Cortex of kidney (tissue), 1 donor: ENCODE measurements at places on chromosomes 5 and 9.

- no peak for DNase-seq
These were observed 607 bp downstream of the UQCRQ start for GRCh38 chr5:132867046-132867451.

DNA sequence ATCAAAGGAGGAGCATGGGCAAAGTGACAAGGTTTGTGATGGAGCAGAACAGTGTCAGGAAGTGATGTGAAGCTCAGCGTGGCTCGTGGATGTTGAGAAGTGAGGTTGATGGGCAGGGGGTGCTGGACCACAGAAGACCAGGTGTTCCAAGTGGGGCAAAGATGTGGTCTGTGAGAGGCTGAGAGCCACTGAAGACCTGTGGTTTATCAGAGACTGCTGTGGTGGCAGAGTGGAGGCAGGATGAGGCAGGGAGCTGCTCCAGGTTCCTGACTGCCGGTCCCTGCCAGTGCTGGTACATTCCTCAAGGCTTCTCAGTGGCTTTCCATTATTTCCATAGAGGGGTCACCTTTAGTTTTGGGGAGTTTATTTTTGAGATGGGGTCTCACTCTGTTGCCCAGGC lies 19.1 kb downstream of the PALM2AKAP2 start:
- DNase-seq, result no peak

DNA sequence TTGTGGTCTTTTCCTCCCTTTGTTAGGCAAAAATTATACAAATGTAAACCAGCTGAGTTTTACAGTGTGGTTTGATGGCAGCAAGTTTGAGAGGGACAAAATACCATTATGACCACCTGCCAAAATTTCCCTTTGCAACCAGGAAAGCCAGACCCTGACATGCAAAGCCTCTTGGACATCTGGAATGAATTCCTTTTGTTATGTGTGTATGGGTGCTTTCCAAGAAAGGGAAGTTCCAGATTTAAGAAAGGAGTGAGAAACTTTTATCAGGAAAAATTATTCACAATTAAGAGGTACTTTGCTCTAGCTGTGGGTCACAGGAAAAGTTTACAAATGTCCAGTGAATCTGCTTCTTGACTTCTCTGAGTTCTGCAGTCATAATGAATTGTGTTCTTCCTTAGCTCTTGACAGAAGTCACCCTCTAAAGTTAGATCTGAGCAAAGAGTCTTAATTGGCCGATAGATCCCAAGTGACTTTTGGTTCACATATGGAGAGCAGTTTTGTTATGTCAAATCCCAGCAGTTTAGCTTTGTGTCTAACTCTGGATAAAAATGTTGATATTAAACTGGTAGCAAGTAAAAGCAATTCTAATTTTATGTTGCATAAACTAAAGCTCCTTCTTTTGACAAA lies 295.9 kb upstream of the ZNF608 start:
- DNase-seq, result no peak

DNA sequence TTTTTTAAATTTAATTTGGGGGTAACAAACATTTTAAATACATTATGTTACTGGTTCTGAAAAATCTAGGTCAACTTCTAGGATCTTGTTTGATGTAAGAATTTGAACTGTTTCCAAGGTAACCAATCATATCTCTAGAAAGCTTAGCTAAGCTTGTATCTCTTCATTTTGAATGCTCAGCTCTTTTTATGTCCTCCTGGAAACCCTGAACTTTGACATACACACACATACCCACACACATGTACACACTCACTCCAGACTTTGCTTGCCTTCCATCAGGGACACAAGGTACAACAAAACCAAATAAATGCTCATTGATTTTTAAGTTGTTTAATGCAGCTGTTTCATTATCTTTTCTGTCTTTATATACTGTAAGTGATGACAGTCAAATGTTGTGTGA lies 178.5 kb downstream of the RAB3C start:
- DNase-seq, result no peak

GRCh38 chr5:96614110-96614691 lies 48.0 kb upstream of the CAST start:
- no peak for DNase-seq

- no peak for DNase-seq
These were observed 75.4 kb upstream of the CPLX2 start for GRCh38 chr5:175795959-175796358.

- no peak for DNase-seq
These were observed 99.2 kb upstream of the BOD1 start for GRCh38 chr5:173715607-173716006.

- no peak for DNase-seq
These were observed 660 bp downstream of the SPAAR start for GRCh38 chr9:35909687-35910612.

GRCh38 chr5:89187883-89188465 lies 305.0 kb upstream of the MEF2C start:
- DNase-seq, result no peak

DNA sequence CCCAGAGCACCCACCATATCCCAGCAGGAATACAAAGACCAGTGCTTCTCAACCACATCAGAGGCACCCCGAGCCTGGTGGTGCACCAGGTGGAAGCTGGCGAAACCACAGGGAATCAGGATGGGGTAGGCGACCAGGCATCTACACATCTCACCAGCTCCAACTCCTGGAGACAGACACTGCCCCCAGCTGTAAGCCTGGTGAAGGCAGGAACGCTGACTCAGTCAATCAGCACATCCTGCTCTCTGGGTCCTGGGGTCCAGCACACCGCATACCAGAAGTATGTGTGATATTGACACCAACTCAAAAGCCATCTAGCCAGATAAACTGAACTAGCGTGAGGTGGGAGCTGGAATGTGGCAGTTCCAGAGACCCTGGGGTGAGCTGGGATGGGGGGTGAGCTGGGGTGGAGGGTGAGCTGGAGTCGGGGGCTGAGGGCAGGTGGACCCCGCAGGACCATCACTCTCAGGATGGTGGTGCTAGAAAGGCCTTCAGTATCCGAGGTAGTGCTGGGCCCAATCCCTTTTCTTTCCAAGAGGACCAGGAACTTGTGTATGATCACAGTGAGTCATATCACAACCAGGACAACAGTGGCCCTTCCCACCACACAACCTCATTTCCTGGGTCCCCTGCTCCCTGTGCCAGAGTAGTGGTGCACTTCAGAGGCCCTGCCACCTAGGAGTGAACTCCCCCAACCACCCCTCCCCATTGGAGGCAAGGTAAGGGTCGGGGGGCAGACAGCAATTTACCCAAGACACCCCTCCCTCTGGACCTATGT lies 2.5 kb downstream of the DBN1 start:
- no peak for DNase-seq

GRCh38 chr5:98774192-98775033 lies 950 bp downstream of the RGMB start:
- no peak for DNase-seq

DNA sequence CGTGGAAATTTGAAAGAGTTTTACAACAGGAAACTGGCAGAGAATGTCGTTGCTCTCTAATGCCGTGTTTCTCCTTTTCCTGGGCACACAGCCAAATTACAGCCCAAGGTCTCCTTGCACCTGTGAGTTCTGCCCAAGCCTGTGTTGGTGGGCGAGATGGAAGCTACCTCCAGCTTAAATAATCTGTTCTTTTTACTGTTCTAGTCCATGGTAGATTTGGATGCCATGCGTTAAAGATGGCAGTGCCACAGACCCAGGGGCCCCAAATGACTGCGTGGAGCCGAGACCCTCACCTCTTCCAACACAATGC lies 92.6 kb upstream of the IRX4 start:
- DNase-seq, result no peak

DNA sequence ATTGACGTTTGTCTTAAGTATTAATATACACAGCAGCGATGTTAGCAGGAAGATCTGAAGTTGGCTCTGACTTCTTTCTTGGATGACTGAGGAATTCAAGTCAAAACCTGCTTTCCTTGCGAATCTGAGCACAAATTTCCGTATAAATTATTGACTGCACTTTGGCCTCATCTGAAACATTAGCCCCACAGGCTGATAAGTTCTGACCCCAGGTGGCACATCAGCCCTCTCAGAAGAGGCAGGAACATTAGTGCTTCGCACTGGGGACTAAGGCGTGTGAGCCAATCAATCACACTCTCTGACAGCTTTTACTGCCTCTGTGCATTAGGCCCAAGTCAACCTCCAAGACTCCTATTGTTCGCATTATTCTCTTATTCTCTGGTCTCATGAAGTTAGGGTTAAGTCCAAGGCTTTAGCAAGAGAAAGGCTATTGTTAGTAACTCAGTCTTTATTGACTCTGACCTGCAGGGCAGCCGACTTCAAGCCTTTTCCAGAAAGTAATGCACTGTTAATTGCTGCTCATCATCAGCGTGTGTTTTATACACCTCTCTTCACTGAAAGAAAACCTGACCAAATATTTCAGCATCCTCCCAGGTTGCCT lies 84.2 kb downstream of the ZNF608 start:
- no peak for DNase-seq

DNA sequence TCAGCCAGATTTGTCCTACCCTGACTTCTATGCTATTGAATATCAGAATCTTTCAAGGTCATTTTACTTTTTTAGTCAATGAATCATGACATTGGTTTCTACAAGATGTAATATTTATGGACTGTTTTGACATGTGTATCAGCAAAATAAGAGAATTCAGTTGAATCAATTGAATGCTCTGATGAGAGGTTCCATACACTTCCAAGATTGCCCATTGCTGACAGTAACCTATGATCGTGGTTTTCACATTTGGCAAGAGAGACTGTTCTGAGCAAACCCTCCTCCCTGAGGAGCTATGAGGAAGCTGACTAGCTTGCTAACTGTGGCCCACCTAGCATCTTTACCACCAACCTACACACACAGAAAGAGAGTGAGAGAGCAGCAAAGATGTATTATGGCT lies 56.7 kb upstream of the FST start:
- no peak for DNase-seq

DNA sequence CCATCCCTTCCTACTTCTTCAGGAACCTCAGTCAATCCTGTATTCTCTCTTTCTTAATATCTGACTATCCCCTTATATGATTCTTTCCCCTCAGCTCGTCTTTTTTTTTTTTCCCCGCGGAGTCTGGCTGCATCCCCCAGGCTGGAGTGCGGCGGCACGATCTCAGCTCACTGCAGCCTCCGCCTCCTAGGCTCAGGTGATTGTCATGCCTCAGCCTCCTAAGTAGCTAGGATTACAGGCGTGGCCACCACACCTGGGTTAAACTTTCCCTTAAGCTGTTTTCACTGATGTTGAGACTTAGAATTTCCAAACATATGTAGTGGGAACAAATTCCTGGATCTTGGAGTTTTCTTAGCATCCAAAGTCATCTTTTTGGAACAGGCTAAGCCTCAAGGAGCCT lies 13.3 kb upstream of the RUSC2 start:
- DNase-seq, result no peak

DNA sequence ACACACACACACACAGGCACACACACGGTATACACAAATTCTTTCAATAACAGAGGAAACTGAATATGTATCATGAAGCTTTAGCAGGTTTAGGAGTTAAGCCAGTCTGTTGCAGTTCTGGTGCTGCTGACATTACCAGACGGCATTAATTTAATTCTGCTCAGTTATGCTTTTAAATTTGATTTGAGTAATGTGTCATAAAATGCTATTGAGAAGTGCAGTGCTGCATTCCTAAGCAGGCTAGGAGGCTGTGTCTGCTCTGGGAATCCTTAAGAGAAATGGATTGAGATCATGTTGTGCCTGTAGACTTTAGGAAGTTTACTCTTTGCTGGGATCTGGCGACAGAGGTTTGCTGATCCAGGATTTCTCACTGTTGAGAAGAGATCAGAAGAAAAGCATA lies 733.8 kb downstream of the BRINP1 start:
- DNase-seq, result no peak

- no peak for DNase-seq
These were observed 53.4 kb upstream of the SUB1 start for GRCh38 chr5:32531885-32532520.

- no peak for DNase-seq
These were observed 256.2 kb downstream of the FER start for GRCh38 chr5:109003928-109004327.

DNA sequence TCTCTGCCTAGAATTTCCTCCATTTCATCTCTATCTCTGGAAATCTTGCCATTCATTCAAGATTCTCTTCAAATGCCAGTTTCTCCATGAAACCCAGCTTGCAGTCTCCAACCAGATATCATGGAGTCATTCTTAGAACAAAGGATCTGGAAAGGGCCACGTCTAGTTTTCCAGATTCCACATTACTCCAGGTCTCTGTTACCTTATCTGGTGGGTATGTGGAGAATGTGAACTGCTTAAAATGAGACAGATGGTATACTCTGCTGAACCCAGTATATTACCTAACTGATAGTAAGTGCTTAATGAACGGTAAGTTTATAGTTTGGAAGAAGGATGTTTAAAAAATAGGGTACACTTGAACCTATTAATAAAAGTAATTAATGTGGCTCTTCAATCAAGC lies 52.3 kb upstream of the ZSWIM6 start:
- DNase-seq, result no peak

DNA sequence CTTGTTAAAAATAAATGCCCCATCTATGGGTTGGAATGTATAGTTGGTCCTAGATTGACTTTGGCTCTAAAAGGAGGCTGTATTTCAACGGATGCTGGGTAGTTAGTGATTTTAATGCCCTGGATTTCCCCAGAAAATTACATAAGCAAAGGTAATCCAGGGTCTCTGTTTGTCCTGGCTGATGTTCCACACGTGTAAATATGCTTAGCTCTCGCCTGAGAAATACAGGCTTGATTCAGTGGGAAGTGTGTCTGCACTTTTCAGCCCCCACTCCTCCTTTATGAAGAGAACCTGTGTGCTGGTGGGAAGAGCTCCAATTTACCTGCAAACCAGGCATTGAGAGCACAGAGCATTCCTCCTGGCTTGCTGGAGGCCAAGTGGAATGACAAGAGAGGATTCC lies 294.6 kb upstream of the CLINT1 start:
- DNase-seq, result no peak

DNA sequence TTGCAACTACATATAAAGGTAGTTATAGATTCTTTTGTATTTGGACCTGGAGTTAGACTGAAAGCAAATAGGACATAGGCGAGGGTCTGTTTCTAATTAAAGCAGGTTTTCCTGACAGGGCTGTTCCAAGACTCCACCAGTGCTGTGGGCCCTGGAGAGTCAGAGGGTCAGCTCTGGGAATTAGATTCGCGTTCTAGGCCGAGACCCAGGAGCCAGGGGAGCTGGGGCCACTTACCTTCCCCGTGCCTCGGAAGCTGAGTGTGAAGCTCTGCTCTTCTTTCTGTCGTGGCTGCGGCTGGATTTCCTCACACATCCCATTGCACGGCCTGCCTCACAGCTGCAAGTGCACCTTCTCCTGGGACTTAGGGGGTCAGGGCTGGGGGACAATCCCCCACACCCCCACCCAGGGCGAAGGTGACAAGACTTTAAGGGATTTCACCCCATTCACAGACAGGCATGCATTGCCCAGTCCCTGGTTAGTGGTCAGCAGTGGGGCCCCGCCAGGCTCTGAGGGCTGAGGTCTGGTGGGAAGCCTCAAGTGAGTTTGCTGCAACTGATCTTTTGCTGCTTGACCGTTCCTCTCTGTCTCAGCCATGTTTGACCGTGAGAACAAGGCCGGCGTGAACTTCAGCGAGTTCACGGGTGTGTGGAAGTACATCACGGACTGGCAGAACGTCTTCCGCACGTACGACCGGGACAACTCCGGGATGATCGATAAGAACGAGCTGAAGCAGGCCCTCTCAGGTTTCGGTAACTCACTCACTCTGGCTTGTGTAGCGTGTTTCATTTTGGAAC lies 15.3 kb upstream of the AHRR start:
- no peak for DNase-seq

GRCh38 chr5:171409164-171410136 lies 10.0 kb upstream of the FGF18 start:
- no peak for DNase-seq
